ENCODE measurements at places on chromosomes 12 and 14.

GRCh38 chr14:82447586-82447985 lies 913.9 kb upstream of the SEL1L start:
- DNase-seq = no peak

GRCh38 chr14:100728962-100729361 lies 2.3 kb downstream of the DLK1 start:
- DNase-seq = no peak

GRCh38 chr12:47370421-47370820 lies 290.7 kb upstream of the AMIGO2 start:
- DNase-seq = no peak

DNA sequence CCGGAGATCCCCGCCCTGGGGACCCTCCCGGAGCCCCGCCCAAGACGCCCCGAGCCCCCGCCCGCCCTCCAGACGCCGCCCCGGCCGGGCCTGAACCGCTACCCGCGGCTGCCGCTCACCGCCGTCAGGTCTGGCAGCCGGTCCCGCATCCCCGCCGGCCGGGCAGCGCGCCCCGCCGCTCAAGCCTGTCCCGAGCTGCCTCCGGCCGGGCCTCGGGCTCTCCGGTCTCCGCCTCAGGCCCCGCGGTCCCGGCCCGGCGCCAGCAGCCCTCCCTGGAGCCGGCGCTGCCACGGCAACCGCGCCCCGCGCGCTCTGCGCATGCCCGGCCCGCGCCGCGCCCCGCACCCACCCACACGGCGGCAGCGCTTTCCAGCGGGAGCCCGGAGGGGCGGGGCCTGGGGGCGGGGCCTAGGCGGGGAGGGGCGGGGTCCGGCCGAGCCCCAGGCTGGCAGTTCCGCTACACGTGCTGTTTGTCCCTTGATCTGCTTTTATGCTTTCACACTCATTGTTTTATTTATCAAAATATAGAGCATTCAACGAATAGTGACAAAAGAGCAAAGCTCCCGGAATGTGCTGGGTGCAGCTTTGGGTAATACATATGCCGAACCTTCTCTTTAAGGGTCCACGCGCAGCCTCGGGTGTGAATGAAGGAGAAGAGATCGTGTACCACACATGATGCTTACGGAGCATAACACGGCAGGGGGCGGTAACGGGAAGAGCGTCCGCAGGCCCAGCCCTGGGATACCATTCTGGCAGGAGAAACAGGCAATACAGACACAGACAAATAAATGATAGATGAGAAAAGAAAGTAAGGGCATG lies at the start of gene STX2:
Gene STX2, minus strand, starts transcription at position 300 of the 819 bp plus-strand sequence. Its CDS starts 151 bp downstream, at position 149.
- DNase-seq = peak; percentile 79

DNA sequence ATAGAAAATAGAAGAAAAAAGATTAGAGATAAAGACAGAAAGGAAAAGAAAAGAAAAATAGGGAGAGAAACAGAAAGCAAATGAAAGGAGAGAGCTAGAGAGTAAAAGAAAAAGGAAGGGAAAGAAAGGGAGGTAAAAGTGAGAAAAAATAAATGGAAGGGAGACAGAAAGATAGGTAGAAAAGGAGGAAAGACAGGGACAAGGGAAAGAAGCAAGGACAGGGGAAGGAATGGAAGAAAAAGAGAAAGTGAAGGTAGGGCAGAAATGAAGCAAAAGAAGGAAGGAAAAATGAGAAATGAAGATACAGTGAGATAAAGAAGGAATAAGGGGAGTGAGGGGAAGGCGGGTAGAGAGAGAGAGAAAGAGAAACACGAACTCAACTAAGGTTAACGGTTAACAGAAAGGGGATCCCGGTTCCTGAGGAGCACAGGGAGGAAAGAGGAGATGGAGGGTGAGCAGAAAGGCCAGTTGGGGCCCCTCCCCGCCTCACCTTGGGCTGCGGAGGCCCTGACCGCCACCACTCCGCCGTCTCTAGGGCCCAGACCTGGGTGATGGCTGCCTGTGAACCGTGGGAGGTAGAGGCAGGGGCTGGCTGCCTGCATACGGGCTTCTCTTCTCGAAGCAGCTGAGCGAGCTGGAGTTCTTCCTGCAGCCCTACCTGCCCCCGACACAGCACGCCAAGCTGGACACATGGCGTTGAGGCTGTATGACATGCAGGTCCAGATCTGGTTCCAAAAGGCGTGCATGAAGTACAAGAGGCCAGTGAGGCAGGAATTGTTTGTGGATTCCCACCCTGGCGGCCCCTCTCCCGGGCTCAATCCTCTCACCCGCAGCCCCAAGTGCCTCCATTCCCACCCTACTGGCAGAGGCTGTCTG lies 59.5 kb downstream of the SMUG1 start:
- no peak for DNase-seq

DNA sequence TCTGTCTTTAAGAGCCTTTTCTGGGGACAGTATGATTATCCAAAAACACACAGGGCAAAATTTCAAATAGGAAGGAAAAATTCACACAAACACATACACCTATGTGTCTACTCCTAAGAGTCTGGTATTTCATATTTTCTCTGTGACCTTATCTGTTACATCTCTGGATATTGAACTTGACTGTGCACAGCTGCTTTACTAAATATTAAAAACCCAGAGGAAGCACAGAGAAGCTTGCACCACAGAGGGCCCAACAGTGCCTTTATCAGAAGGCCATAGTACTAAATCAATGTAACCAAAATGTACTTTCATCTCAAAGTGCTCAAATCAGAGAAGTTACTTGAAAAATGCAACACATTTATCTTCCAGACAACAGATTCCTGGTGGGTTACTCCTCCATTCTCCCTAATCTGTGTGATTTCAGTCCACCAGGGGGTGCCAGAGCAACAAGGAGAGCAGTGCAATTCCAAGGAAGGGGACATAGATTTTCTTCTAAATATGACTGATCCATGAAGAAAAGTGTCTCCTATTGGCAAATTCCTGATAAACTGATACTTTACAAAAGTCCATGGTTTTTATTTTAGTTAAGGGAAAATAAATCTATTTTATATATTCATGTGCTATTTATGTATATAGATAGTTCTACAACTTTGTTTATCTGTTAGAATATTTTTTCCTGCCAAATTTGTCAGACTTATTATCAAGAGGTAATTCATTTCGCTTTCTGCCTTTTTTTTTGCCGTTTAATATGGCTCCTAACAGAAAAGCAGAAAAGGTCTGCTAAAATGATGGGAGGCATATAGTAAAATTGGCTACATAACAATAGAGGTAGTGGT lies 617.6 kb downstream of the LRFN5 start:
- DNase-seq = peak; percentile 75

GRCh38 chr12:131153956-131154355 lies 200.2 kb downstream of the ADGRD1 start:
- DNase-seq = no peak

DNA sequence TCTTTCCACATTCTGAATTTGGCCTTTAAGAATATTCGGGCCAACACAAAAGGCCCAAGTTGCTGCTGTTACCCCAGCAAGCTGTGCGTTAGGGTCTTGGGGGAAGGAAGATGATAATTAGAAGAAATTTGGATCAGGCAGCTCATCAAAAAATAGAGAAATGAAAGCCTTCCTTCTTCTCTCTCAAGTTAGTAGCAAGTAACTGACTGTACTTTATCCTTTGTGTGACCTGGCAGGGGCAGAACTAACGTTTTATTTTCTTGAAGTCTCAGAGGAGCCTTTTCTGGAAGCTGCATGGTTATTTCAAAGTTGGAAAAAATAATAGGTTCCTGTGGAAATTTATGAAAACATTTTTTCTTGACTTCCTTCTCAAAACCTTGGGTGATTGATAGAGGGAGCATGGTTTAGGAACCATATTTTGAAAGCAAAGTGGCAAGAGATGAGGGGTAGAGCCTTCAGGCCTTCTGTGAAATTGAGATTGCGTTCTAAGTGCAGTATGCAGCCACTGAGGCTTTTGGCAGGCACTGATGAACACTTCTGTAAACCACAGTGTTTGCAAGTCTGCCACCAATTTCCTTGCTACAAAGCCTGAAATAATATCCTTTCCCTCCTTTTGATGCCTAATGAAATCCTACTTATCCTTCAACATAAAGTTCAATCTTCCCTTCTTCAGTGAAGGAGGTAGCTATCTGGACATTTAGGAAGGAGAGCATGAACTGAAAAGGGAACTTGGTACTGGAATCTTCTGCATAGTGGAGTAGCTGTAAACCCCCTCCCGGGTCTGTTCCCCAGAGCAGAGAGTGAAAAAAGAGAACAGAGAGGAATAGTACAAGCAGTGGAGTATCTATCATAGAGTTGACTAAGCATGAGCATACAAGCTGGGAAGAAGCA lies 123.2 kb downstream of the FGD4 start:
- DNase-seq = peak; percentile 47

DNA sequence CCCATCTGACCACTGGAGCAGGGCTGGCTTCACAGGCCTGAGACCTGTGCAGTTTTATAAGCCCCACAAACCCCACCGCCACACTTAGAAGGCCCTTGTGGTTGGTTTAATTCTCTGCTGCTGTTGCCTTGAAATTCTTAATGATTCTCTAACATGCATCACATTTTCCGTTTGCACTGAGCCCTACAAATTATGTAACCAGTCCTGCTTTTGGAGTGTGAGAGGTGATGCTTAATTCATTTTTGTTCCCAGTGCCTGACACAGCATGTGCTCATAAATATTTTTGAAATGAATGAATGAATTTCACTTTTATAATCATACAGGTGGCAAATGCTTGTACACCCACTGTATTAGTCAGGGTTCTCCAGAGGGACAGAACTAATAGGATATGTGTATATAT lies 52.8 kb upstream of the PLXNC1 start:
- no peak for DNase-seq

GRCh38 chr12:106267535-106267934 lies 19.7 kb upstream of the CKAP4 start:
- no peak for DNase-seq

DNA sequence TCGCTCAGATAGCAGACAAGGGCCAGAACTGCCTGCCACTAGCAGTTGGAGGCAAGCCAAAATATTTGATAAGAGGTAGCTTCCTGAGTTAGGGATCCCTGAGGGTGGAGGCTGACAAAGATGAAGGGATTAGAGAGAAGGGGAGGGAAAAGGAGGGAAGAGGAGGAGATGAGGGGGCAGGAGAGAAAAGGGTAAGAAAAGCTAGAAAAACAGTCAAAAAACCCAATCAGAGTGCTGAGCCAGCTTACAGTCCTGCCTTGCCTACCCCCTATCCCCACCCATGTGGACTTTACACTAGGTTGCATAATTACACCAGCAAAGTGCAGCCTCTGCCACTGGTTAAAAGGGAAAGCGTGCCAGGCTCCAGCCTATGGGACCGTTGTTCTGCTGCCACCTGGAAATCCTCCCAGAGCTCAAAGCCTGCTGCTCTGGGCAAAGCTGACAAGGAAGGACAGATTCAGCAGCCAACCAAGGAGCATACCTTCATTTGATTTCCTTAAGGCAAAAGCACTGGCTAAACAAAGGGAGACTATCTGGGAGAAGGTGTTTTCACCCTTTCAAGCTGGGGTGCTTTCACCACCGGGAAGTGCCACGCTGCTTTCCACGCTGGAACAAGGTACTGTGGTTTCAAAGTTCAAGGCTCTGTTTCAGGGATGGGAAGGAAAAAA lies 3.8 kb upstream of the NUMB start:
- DNase-seq = peak; percentile 31

- DNase-seq = peak; percentile 42
These were observed 8.3 kb downstream of the PROX2 start for GRCh38 chr14:74867673-74868072.

GRCh38 chr14:76293923-76294322 lies 82.0 kb upstream of the ESRRB start:
- no peak for DNase-seq

- no peak for DNase-seq
These were observed 382.9 kb downstream of the SYT1 start for GRCh38 chr12:79247494-79247893.

Data from astrocyte of the spinal cord (primary cell).